Mononuclear cell (primary cell): ENCODE measurements at places on chromosomes 6 and 20. TPM values are rescaled to one million over a fixed set of nuclear protein-coding genes. Genes with fewer than 3 reads are reported as not detected.

The CLVS2 gene
- under 0.01 TPM for total RNA-seq

The GJA10 gene
- not detected for total RNA-seq

The PLG gene
- total RNA-seq: not detected

The LRRC73 gene
- not detected for total RNA-seq

The ARMH2 gene
- not detected for total RNA-seq

The RNF39 gene
- not detected for total RNA-seq

The FNDC1 gene
- total RNA-seq: not detected

The PHACTR3 gene
- total RNA-seq: 0.21 TPM

The PGC gene
- 0.10 TPM for total RNA-seq

The ADGRF4 gene
- not detected for total RNA-seq

The OPN5 gene
- not detected for total RNA-seq

The JPH2 gene
- not detected for total RNA-seq

The CLPSL2 gene
- not detected for total RNA-seq

The HLA-DQA2 gene
- 4.7 TPM for total RNA-seq

The COX4I2 gene
- not detected for total RNA-seq

The MYLK4 gene
- 0.42 TPM for total RNA-seq

The TUBE1 gene
- 35.5 TPM for total RNA-seq

The PRDM13 gene
- total RNA-seq: under 0.01 TPM

The MDFI gene
- total RNA-seq: not detected

The FKBP5 gene
- total RNA-seq: 20.1 TPM

The FAM83B gene
- not detected for total RNA-seq

The MYB gene
- 4.8 TPM for total RNA-seq

The RCAN2 gene
- total RNA-seq: not detected

The BEND6 gene
- total RNA-seq: 1.0 TPM

The PTK6 gene
- total RNA-seq: 0.52 TPM

The B3GAT2 gene
- total RNA-seq: not detected

The TRAPPC3L gene
- 2.1 TPM for total RNA-seq

The FOXC1 gene
- total RNA-seq: 0.10 TPM

The KCNK5 gene
- 0.31 TPM for total RNA-seq

The DTD1 gene
- total RNA-seq: 19.0 TPM

The SPAG4 gene
- 5.9 TPM for total RNA-seq

The LPIN3 gene
- 0.10 TPM for total RNA-seq

The IL17A gene
- not detected for total RNA-seq

The ETV7 gene
- 0.73 TPM for total RNA-seq

The LY6G6D gene
- 1.0 TPM for total RNA-seq

The OARD1 gene
- total RNA-seq: 28.2 TPM

The RSPO3 gene
- not detected for total RNA-seq

The C20orf141 gene
- total RNA-seq: not detected

The WFDC10B gene
- not detected for total RNA-seq

The RIPPLY2 gene
- under 0.01 TPM for total RNA-seq

The CARMIL1 gene
- 3.1 TPM for total RNA-seq

The FAM209B gene
- 0.52 TPM for total RNA-seq

The LINC00237 gene
- total RNA-seq: not detected

The PPIL6 gene
- 1.9 TPM for total RNA-seq

The ZC2HC1B gene
- total RNA-seq: not detected

The LY86 gene
- 64.5 TPM for total RNA-seq

The CD109 gene
- total RNA-seq: 3.0 TPM
